ENCODE measurements at places on chromosomes 7 and 10.

DNA sequence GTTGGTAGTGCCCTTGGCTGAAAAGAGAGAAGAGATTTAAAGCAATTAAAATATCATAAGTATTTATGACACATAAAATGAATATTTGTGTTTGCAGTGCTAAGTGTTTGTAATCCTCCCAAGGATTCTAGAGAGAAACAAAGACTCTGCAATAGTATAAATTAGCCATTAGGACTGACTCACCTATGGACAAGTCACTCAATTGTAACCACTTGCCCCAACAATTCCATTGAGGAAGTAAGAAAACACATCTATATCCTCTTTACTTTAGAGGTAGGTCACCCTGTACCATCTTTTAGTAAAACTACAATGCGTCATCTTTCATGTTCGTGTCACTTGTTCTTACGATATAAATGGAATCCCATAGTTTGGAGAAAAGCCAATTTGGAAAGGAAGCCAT is 85.7 kb upstream of the INHBA start:
- DNase-seq: no peak

- no peak for DNase-seq
Observed at GRCh38 chr10:78777466-78777865, 291.3 kb upstream of the ZMIZ1 start.

GRCh38 chr10:79910344-79910743 is 38.6 kb downstream of the SFTPD start:
- DNase-seq: no peak

GRCh38 chr10:133180965-133181639 is 21.1 kb downstream of the KNDC1 start:
- DNase-seq: no peak

GRCh38 chr7:55185321-55185802 is 166.5 kb downstream of the EGFR start:
- peak; percentile 17 for DNase-seq

GRCh38 chr10:117750616-117751015 is 208.1 kb downstream of the EMX2 start:
- DNase-seq: no peak

DNA sequence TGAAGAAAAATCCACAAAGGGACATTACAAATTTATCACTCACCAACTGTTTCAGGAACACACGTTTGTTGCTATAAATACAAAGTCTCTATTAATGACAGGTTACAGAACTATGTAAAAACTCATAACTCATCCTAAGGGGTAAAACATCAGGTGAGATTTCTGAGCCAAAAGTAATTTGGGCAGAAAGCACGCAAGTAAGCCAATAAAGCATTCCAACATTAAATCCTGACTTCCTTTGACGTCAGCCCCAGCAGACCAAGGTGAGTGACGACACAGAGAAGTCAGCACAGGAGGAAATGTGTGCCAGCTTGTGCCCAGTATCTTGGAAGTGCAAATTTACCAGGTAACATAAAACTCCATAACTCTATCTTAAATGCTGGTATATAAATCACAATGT is 45.7 kb downstream of the IMMP2L start:
- DNase-seq: no peak

DNA sequence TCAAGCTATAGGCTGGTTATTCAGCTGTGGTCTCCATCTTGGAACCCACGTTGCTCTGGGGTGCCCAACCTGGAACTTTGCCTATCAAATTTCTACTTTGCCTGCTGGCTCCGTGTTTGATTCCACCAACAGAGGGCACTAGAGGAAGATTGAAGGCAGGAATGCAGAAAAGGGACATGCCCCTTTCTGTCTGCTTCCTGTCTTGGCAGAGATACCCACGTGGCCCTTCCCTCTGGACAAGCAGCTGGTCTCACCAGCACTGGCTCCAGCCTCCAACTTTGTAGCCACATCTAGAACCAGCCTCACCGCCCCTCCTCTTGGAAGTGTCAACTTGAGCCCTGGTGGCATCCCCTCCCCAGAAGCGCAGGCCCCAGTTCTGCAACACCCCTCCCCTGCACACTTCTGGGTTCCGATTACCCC is 52.1 kb upstream of the ZNF438 start:
- peak; percentile 70 for DNase-seq

GRCh38 chr10:99233000-99233688 is 2.5 kb downstream of the HPSE2 start:
- DNase-seq: no peak

GRCh38 chr7:67463983-67464382 is 467.4 kb downstream of the TYW1 start:
- DNase-seq: no peak

GRCh38 chr10:73593812-73594211 is 2.7 kb upstream of the USP54 start:
- no peak for DNase-seq

- no peak for DNase-seq
Observed at GRCh38 chr10:110696436-110696835, 52.3 kb downstream of the RBM20 start.

DNA sequence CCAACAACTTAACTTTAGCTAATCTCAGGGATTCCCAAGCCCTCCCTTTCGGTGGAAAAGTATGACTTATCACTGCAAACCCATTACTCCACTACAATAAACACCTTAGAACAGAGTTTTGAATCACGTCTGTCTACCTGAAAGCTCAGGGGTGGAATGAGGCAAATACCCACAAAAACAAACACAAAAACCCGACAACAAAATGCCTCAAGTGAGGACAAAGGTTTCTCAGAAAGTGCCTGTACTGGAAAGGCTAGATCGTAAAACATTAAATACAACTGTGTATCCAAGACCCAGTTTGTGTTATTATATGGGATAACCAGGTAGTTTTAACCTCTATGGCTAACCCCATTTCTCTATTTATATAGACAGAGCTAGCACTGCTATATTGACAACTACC is 26.0 kb downstream of the MKRN1 start:
- DNase-seq: no peak

Measured in HT1080 (cell line).